ENCODE measurements at places on chromosomes 2 and 18.

GRCh38 chr2:25397777-25398176, 56.1 kb upstream of the DNMT3A start:
- H3K4me1 ChIP-seq = no peaks in the 10 kb centered on the region
- no peaks in the 10 kb centered on the region for H3K27me3 ChIP-seq
- no peak for DNase-seq
- H3K27ac ChIP-seq = no peak overlapping the region

- no peak for DNase-seq
- peaks cover 2% of the 10 kb centered on the region for H3K4me1 ChIP-seq
- no peak overlapping the region for H3K27ac ChIP-seq
Measured at GRCh38 chr2:133414486-133415209, 153.6 kb downstream of the NCKAP5 start.

- peak; percentile 25 for DNase-seq
- no peaks in the 10 kb centered on the region for H3K27me3 ChIP-seq
- H3K36me3 ChIP-seq = no peaks in the 10 kb centered on the region
- no peak overlapping the region for H3K4me3 ChIP-seq
- no peak overlapping the region for H3K27ac ChIP-seq
Measured at GRCh38 chr2:43455731-43456642, 139.9 kb downstream of the THADA start.

GRCh38 chr2:219286436-219287115, 7.4 kb downstream of the DNAJB2 start:
- no peak overlapping the region for H3K27ac ChIP-seq
- no peak for DNase-seq
- H3K4me1 ChIP-seq = peaks cover 2% of the 10 kb centered on the region
- H3K4me3 ChIP-seq = no peak overlapping the region

DNA sequence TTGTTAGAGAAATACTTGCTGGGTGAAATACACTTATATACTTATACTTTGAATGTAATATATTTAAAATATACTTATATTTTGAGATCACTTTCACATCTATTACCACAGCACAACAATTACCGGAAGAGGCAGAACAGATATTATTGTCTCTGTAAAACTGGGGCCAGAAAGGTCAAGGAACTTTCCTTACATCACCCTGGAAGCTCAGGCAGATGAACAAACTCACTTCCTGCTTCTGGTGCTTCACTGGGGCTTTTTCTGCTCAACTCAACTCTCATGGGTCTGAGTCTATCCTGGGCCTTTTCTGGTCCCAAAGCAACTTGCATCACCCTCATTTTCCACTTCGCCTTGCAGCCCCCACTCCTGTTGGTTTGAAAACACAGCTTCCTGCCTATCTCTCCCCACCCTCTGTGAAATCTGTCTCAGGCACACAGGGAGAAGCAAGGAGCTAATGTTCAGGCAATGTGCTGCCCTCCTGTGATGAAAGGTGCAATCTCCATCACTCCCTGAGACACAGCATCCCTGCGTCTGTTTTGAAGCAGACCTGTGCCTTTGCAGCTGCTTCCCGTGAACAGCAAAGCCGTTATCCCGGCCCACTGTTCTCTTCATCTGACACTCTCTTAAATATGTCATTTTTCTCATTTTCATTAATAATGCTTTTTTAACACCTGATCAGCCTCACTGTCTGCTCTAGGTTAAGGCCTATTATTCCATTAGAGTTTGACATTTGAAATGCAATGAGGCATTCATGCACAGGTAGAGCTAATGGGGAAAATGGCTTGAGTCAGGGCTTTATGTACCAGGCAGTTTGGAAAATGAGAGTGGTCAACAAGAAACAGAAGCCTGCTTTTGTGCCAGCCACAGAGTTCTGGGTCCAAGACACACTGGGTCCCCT, 251.9 kb upstream of the CHAC2 start:
- DNase-seq = peak; percentile 61
- H3K27me3 ChIP-seq = no peaks in the 10 kb centered on the region
- H3K4me3 ChIP-seq = no peak overlapping the region
- H3K36me3 ChIP-seq = no peaks in the 10 kb centered on the region

DNA sequence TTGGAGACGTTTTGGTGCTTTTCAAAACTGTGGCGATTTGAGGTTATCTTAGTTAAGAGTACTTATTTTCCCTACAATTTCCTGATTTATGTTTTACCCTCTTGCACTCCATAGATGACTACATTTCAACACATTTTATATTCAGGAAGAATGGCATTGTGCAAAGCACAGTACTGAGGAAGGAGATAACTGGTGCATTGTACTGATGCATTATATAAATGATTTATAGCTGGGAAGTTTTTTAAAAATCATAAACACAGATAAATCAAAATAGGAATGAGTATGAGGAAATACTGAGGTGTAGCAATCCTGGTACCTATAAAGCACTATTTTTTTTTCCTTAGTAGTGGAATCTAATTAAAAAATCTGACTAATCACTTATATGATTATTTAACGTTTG, 5.6 kb downstream of the REL start:
- H3K36me3 ChIP-seq = no peaks in the 10 kb centered on the region
- H3K27ac ChIP-seq = no peak overlapping the region
- H3K27me3 ChIP-seq = no peaks in the 10 kb centered on the region
- H3K4me3 ChIP-seq = no peak overlapping the region
- DNase-seq = no peak
- H3K4me1 ChIP-seq = no peaks in the 10 kb centered on the region

DNA sequence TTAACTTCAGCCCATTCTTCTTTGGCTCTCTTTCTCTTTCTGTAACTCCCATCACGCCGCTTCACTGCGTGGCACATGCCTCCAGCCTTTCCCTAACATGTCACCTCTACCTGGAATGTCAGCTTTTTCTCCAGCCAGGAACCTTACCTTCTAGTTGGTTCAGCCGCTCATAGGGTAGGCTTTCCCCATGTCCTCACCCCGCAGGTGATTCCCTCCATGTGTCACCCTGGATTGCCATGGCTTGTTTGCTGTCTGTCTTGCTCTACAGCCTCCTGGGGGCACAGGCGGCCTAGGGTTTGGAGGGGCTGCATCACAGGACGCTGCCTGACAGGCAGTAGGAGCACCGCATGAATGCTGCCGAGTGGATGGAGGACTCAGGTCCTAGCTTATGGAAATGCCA, 39.2 kb downstream of the ARHGEF4 start:
- no peak overlapping the region for H3K4me3 ChIP-seq
- H3K27ac ChIP-seq = no peak overlapping the region
- H3K27me3 ChIP-seq = no peaks in the 10 kb centered on the region
- DNase-seq = no peak
- no peaks in the 10 kb centered on the region for H3K4me1 ChIP-seq

- no peak overlapping the region for H3K27ac ChIP-seq
Measured at GRCh38 chr2:66555091-66555490, 120.2 kb downstream of the MEIS1 start.

GRCh38 chr2:56055405-56055804, 128.4 kb upstream of the CCDC85A start:
- no peak for DNase-seq
- H3K4me1 ChIP-seq = no peaks in the 10 kb centered on the region
- no peak overlapping the region for H3K4me3 ChIP-seq
- H3K27ac ChIP-seq = no peak overlapping the region

DNA sequence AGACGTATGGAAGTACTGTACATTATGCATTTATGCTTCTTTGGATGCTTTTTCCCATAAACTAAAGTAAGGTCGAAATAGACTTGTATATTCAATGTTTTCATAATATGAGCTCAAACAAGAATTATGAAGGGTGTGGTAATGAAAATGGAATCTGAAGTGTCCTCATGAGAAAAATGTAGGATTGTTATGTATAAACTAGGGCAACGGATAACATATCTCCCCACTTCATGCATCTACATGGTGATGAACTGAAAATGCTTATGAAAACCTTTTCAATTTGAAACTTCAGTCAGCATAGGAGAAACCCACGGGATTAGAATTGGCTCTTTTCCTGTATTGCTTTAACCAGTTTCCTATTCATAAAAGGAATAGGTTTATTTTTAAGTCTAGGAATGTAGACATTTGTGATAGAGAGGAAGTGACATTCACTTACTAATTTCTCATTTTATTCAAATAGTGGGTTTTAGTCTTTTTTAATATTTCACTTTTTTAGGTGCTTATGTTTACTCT, 608.2 kb upstream of the GCFC2 start:
- H3K36me3 ChIP-seq = no peaks in the 10 kb centered on the region
- no peak overlapping the region for H3K4me3 ChIP-seq
- no peaks in the 10 kb centered on the region for H3K4me1 ChIP-seq

DNA sequence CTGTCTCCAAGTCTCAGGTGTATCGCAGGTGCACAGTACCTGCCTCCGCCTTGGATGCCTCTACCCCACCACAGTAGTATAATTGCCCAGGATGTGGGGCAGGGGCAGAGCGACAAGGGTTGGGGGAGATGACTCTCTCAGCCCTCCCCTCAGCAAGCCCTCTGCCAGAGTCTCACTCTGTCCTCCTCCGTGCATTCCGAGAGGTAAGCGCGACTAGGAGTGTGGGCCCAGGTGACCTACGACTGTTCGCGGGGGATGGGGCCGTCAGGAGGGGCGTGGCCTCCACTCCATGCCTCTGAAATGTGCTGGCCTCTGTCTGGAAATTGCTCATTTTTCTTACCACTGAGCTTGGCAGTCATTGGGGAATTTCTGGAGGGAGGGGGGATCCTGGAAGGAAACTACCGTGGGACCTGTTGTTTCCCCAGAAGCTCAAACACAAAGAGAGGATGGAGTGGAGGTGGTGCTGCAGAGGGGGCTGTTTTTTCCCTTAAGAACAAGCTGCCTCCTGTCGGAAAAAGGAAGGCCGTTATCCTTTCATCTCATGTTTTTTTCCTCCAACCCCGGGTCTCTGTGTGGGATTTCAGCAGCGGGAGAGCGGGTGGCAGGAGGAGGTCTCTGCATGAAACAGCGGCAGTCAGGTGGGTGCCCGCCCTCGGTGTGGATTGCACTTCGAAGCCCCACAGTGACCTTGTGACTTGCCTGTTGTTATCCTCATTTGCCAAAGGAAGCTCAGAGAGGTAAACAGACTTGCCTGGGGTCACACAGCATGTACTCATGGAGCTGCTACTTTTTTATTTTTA, 13.0 kb upstream of the RALB start:
- H3K27ac ChIP-seq = no peak overlapping the region
- no peak overlapping the region for H3K4me3 ChIP-seq
- no peaks in the 10 kb centered on the region for H3K27me3 ChIP-seq
- peak; percentile 36 for DNase-seq
- H3K36me3 ChIP-seq = no peaks in the 10 kb centered on the region

DNA sequence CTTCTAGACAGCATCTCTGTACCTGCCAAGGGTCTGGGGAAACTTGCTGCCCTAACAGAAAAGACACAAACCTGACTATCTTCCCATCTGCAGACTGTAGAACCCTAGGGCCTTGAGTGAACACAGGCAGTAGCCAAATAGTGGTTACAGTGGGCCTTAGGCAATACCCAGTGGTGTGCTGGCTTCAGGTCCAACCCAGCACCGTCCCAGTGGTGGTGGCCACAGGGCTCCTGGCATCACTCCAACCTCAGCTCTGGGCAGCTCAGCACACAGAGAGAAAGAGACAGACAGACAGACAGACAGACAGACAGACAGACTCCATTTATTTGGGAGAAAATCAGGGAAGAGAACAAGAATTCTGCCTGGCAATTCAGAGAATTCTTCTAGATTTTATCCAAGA, 29.3 kb upstream of the UPP2 start:
- H3K36me3 ChIP-seq = no peaks in the 10 kb centered on the region
- no peak overlapping the region for H3K27ac ChIP-seq
- no peak overlapping the region for H3K4me3 ChIP-seq
- no peaks in the 10 kb centered on the region for H3K4me1 ChIP-seq
- no peaks in the 10 kb centered on the region for H3K27me3 ChIP-seq

DNA sequence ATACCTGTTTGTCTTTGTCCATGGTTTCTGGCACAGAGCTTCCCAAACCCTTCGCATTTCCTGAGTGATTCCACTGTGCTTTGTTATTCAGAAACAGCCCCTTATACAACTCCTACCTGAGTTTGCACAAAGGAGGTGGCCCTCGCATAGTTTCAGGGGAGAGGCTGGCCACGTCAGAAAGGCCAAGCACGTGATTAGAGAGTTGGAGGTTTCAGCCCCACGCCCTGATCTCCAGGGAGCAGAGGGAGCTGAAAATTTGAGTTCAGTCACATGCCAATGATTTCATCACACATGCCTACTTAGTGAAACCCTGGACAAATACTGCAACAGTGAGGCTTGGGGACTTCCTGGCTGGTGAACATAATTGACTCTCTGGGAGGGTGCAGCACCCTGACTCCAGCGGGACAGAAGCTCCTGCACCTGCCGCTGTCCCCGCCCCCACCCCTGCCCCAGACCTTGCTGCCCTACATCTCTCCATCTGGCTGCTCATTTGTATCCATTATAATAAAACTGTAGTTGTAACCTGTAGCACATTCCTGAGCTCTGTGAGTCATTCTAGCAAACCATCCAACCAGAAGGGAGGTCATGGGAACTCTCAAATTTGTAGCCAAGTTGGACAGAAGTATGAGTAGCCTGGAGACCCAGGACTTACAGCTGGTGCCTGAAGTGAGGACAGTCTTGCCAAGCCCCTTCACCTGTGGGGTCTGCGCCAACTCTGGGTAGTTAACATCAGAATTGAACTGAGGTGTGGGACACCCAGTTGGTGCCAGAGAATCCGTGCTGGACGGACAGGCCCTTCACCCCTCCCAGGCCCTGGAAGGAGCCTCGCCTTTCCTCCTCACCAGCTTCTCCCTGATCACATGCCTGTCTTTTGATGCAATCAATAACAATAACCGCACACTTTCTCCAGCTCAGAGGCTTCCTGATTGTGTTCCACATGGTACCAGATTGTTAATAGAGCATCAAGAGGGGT, 224.3 kb downstream of the ANAPC1 start:
- H3K4me1 ChIP-seq = no peaks in the 10 kb centered on the region
- peak; percentile 53 for DNase-seq
- H3K27me3 ChIP-seq = no peaks in the 10 kb centered on the region
- H3K4me3 ChIP-seq = no peak overlapping the region
- no peaks in the 10 kb centered on the region for H3K36me3 ChIP-seq

DNA sequence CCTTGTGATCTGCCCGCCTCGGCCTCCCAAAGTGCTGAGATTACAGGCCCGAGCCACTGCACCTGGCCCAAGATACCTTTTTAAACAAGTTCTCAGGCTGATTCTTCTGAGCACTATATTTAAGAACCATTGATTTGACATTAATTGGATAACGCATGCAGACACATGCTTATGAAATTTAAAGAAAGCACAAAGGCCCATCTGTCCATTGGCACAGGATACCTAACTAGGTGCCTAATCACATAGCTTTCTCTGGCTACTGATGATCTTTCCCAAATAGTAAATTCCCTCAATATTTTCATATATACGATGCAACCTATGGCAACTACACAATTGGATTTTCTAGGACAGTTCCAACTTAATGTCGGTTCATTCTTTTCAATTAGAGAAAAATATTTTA, 62.5 kb upstream of the STAM2 start:
- no peak overlapping the region for H3K27ac ChIP-seq
- H3K27me3 ChIP-seq = no peaks in the 10 kb centered on the region
- DNase-seq = no peak
- no peaks in the 10 kb centered on the region for H3K4me1 ChIP-seq
- no peaks in the 10 kb centered on the region for H3K36me3 ChIP-seq
- no peak overlapping the region for H3K4me3 ChIP-seq

GRCh38 chr2:187502467-187502866, 51.8 kb downstream of the TFPI start:
- H3K36me3 ChIP-seq = no peaks in the 10 kb centered on the region
- H3K27ac ChIP-seq = no peak overlapping the region
- no peaks in the 10 kb centered on the region for H3K27me3 ChIP-seq

GRCh38 chr2:68363721-68364120, 1.4 kb upstream of the PLEK start:
- H3K36me3 ChIP-seq = no peaks in the 10 kb centered on the region
- DNase-seq = no peak

- H3K27me3 ChIP-seq = no peaks in the 10 kb centered on the region
- DNase-seq = no peak
- peaks cover 9% of the 10 kb centered on the region for H3K36me3 ChIP-seq
- no peak overlapping the region for H3K27ac ChIP-seq
- H3K4me3 ChIP-seq = no peak overlapping the region
Measured at GRCh38 chr2:216445501-216445900, 33.2 kb downstream of the SMARCAL1 start.
